ENCODE measurements at places on chromosomes 3 and 15. TPM values are rescaled to one million over a fixed set of nuclear protein-coding genes. Genes with fewer than 3 reads are reported as not detected.

The THPO gene
- polyA plus RNA-seq = not detected

The TEX55 gene
- not detected for polyA plus RNA-seq

The SPSB4 gene
- not detected for polyA plus RNA-seq

The DPPA2 gene
- polyA plus RNA-seq = not detected

The TERC gene
- polyA plus RNA-seq = not detected

The ANXA2 gene
- polyA plus RNA-seq = 7,454 TPM

The ADGRG7 gene
- polyA plus RNA-seq = not detected

The GNB5 gene
- polyA plus RNA-seq = 25.3 TPM

The CADM2 gene
- not detected for polyA plus RNA-seq

The MME gene
- polyA plus RNA-seq = 11.7 TPM

The TM4SF1 gene
- polyA plus RNA-seq = 364 TPM
